ENCODE measurements at places on chromosomes 16 and 17. TPM values are rescaled to one million over a fixed set of nuclear protein-coding genes. Genes with fewer than 3 reads are reported as not detected.

DDX19B gene
- 22.1 TPM for total RNA-seq

ACE gene
- total RNA-seq = 12.6 TPM

RHBDL1 gene
- 3.9 TPM for total RNA-seq

SLC12A3 gene
- total RNA-seq = not detected

SAMD14 gene
- 1.6 TPM for total RNA-seq

RAB11FIP3 gene
- total RNA-seq = 17.5 TPM
